ENCODE measurements at places on chromosomes 6 and 20.

- no peak for DNase-seq
These were observed 96.9 kb upstream of the SGK1 start for GRCh38 chr6:134414793-134415192.

GRCh38 chr6:121492536-121492935 is 57.1 kb downstream of the GJA1 start:
- DNase-seq: no peak

GRCh38 chr6:72525821-72526510 is 95.9 kb upstream of the KCNQ5 start:
- DNase-seq: no peak

GRCh38 chr20:3106658-3107463 is 22.3 kb upstream of the AVP start:
- DNase-seq: no peak

DNA sequence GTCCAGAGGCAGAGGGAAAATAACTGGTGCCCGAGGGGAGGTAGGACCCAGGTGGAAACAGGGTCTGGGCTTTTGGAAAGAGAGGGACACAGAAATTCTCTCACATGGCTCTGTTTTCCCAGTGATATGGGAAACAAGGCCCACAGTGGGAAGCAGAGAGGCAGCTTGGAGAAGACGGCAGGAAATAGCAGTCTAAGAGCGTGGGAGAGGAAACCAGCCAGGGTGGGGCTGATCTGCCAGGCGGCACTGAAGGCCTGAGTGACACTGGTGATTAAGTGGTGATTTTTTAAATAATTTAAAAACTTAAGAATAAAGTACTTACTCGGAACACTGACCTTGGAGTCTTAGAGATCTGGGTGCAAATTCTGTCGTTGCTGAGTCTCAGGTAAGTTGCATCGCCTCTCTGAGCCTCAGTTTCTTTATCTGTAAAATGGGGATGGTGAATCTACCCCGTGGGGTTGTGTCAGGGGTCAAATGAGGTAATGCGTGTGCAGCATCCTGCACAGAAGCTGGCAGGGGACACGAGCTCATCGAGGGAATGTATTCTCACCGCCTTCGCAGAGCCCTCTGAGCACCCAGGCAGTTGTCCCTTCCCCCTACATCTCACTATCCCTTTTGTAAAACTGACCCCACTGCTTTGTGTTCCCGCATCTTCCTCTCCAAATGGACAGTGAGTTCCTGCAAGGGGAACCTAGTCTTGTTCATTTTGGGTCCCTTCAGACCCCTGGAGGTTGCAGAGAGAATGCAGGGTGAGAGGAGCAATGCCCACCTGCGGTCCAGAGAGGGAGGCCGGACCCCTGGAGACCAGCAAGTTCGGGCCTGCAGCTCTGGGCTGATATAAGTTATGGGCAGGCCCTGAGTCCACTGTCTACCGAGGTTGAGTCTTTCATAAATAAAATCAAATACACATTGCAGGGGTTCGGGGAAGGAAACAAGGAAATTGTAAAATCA is 228.6 kb upstream of the PMEPA1 start:
- no peak for DNase-seq

- no peak for DNase-seq
These were observed 7.1 kb downstream of the BMP7 start for GRCh38 chr20:57259121-57259937.

Data from stimulated activated CD8-positive, alpha-beta memory T cell treated with anti-CD3 and anti-CD28 coated beads, Interleukin-7, amount 100 ng/mL, for 1 hour (primary cell).